CD4-positive, CD25-positive, alpha-beta regulatory T cell (primary cell): ENCODE measurements at places on chromosomes 16 and 17. TPM values are rescaled to one million over a fixed set of nuclear protein-coding genes. Genes with fewer than 3 reads are reported as not detected.

GRCh38 chr17:1627182-1627981, 1.3 kb downstream of the SLC43A2 start:
- no peak for DNase-seq

DNA sequence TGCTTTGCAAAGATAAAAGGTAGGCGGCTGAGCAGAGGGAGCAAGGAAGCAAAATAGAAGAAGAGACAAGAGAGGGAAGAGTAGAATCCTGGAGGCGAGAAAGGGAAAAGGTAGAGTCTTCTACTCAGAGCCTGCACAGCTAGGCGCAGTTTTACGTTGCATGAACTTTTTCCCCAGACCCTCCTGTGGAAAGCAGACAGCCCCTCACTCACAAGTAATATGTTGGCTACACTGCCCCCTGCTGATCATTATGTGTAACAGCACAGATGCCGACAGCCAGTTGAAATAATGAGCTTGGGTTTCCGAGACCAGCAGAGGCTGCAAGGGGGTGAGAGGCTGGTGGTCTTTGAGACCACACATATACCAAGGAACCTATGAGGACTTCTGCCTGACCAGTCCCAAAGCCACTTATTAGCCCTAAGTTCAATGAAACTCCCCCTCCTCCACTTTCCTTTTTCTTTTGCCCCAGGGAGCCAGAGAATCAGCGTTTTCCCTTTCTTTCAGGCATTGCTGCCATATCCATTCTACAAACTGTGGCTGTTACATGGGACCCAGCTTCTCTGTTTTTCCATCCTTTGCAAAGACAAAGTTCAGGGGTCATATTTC, 22.5 kb upstream of the CMTR2 start:
- DNase-seq: peak; percentile 30

GRCh38 chr17:76000755-76001521, at the start of gene CDK3:
Gene CDK3 (plus strand): TSS chr17:76000855. CDS start chr17:76001426, 571 bp downstream.
- no peak for DNase-seq

DNA sequence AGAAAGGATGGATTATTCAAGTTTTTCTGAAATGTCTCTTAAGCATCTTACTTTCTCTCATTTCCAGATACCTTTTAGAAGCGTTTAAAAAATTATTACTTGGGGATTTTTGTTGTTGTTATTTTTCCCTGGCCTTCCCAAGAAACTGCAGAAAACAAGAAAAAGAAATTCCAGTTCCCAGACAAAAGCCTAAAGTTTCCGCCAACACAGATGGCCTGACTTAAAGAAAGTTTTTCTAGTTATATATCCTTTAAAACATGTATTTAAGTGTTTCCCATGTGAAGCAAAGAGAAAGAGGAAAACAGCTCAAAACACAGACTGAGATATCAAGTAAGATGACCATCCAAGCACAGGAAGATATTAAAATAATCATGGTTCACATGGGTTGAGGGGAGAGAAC, 401.7 kb upstream of the MAF start:
- no peak for DNase-seq

- no peak for DNase-seq
Measured at GRCh38 chr17:18964550-18964949, 12.6 kb downstream of the SLC5A10 start.

DNA sequence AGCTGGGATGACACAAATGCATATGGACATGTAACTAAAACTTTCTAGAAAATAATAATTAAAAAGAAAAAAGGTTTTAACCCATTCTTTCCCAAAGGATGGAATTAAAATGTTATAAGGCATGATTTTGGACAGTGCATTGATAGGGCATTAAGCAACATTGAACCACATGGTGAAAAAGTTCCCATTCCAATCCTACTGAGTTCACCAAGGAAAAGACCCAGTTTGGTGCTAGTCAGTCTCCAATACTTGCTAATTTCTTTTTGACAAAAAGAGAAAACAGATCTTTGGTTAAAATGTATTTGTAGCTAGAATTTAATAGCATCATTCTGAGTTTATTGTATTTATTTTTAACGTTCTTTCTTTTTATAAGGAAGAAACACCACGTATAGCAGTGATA, 28.1 kb downstream of the EMP2 start:
- no peak for DNase-seq

DNA sequence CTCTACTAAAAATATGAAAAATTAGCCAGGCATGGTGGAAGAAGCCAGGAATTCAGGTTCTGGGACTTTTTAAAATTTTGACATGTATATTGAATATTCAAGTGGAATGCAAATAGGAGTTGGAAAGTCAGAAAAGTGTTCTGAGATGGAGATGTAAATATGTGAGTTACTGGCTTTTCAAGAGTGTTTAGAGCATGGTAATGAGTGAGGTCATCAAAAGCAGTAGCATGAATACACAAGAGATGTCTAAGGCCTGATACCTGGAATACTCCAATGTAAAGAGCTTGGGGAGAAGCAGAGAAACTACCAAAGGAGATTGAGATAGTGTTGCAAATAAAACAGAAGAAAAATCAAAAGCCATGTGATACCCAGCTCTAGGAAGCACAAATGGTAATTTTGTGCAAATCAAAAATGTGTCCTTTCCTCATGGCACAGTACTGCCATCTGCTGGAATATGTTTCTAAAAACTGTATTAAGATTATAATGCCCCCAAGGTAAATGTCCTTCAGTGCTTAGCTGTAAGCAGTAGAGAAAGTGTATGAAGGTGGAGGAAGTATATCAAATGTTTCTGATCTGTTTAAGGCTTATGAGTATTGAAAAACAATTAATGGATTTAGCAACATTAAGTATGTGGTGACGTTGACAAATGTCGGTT, 908.4 kb downstream of the KCNJ18 start:
- DNase-seq: no peak

- DNase-seq: no peak
Measured at GRCh38 chr17:80789356-80789902, 202.2 kb upstream of the CHMP6 start.

GRCh38 chr16:4682084-4682591, 11.2 kb upstream of the NUDT16L1 start:
- DNase-seq: no peak

DNA sequence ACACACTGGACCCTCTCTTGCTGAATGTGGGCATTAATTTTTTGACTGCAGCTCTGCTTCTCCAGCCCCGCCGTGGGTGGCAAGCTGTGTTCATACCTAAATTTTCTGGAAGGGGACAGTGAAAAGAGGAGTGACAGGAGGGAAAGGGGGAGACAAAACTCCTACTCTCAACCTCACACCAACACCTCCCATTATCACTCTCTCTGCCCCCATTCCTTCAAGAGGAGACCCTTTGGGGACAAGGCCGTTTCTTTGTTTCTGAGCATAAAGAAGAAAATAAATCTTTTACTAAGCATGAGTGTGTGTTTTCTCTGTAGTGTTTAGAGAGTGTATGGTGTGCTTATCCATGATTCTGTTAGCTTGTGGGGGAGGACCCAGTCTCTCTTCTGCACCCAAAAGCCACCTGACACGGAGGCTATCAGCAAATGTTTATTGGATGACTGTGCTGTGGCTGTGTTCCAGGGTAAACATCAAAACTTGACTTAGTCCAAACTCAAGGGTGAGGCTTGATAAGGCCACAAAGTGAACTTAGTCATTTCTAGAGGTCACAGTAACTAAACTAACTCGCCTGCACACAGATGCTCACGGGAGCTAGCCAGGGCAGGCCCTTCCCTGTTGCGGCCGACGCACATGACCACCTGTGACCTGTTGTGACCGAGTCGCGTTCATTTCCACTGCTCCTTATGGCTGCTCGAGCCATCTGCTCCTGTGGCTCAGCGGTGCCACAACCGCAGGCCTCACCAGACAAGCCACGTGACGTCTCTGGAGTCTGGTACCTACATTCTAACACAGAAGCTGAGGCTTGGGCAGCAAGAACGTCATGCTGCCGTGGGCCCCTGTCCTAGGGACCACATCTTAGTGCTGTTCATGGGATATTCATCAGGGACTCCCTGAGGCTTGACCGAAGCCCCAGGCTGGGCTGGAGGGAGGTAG, 9.8 kb upstream of the MED11 start:
- DNase-seq: peak; percentile 26

GRCh38 chr16:1180549-1181403, 27.9 kb downstream of the CACNA1H start:
- no peak for DNase-seq

DNA sequence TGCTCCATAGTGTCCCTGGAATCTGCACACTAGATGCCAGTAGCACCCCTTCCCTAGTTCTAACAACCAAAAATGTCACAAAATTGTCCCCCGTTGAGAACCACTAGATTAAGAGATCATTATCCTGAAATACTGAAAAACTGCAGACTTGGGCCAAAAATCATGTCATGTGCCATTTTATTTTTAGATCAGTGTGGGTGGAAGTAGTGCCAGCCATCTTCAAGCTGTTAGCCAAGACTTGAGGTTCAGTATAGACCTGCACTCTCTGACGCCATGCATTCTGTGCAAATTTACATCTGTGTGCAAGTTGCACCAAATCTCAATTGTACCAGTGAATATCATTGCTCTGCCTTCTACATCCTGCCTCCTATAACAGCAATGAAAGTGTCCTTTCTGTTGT, 31.5 kb upstream of the NOL11 start:
- no peak for DNase-seq

DNA sequence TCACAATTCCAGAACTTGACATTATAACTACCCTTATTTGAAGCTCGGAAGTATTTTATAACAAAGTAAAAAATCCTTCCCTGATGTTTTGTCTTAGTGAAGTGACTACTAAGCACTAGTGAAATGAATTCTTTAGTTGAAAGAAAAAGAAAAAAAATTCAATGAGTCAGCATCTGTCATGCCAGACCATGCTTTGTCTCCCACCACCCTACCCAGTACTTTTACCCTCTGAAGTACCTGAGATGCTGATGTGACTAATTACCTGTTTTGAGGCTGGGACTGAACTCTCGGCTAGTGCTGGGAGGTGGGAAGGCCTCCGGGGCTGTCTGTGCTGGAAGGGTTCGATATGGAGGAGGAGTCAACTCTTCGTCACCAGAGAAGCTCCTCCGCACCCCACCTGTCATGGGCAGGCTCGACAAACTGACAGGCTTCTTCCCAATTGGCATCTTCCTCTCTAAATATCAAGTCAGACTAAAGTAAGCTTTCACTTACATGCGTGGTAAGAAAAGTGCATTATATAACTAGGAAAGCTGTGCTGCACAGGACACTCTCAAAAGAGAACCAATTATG, 19.6 kb downstream of the NME2 start:
- DNase-seq: no peak

DNA sequence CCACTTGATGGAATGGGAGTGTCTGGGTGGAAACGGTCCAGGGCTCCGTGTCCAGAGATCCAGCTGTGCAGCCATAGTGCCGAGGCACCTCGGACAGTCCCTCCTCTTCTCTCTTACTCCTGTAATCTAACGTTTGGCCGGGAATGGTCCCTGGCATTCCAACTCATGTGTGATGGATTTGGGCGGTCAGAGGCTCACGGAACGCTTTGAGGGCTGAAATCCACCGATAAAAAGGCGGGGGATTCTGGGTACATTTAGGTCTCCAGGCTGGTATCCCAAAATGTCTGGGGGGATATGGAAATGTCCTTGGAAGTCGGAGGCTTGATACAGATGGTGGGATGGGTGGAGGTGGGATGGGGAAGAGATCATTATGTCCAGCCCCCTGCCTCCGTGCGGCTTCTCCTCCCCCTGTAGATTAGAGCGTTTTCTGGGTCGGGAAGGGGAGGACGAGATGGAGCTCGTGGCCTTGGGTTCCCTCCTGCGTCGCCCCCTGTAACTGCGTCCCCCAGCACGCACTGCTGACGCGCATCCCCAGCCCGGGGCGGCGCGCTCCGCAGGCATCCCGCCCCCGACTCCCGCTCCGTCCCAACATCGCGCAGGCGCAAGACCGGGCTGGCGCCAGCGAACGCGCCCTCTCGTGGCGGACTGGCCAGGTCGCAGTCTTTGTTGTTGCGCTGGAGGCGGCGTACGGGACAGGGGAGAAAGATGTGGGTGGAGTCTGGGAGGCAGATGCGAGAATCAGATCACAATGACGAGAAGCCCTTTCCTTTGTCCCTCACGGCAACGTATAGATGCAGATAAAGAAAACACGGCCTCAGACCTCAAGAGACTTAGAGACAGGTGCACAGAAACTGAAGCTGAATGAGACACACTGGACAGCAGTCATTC, 4.5 kb upstream of the SGCA start:
- peak; percentile 94 for DNase-seq

GRCh38 chr16:68250951-68251350, 5.8 kb downstream of the PLA2G15 start:
- DNase-seq: no peak

DNA sequence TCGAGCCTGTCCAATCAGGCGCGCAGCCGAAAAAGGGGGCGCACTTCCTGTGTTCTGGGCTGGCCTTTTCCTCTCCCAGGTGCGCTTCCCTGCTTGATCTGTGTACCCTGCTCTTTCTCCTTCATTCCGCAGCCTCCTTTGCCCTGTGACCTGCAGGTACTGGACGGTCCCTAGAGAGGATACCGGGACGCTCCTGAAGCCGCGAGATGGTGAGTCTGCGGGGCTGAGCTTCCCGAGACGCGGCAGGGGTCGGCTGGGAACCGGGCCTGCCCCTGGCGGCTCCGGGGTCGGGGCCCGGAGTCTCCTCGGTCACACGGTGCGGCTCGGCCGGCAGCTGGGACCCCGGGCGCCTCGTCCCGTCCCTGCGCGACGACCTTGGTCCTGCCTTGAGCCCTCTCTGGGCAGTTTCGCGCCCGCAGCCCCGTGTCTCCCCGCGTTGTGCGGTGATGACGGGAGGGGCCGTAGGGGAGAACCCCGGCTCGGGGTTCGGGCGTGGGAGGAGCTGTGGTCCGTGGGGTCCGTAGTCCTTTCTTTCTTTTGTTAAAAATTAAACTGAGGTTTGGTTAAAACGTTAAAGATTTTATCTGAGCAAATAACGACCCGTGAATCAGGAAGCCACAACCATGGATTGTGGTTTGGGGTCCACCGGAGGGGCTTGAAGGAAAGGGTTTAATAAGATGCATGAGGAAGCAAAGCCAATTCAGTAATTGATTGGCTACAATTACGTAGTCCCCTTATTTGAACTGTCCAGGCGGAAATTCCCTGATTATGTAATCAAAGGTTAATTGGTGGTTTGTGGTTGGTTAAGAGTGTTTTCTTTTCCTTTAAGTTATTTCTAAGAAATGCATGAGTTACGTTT, 172.8 kb upstream of the ZNF267 start:
- DNase-seq: peak; percentile 80

- peak; percentile 82 for DNase-seq
Measured at GRCh38 chr17:16027708-16028584, 28.3 kb downstream of the TTC19 start.

GRCh38 chr17:19867329-19868078, at the start of gene ULK2:
Gene ULK2 (minus strand): TSS chr17:19867936. CDS start chr17:19867417, 519 bp downstream.
- peak; percentile 7 for DNase-seq

- no peak for DNase-seq
Measured at GRCh38 chr17:78739331-78739931, 42.6 kb downstream of the CYTH1 start.

The FOXN1 gene
- not detected for polyA plus RNA-seq

The VMO1 gene
- polyA plus RNA-seq: not detected

The MYH2 gene
- not detected for polyA plus RNA-seq

The DBF4B gene
- polyA plus RNA-seq: 0.54 TPM

The TERB1 gene
- not detected for polyA plus RNA-seq

The NPTX1 gene
- polyA plus RNA-seq: not detected

The BCL6B gene
- polyA plus RNA-seq: not detected

The CDRT15L2 gene
- polyA plus RNA-seq: not detected

The CCL16 gene
- polyA plus RNA-seq: not detected

The HP gene
- not detected for polyA plus RNA-seq

The VASN gene
- not detected for polyA plus RNA-seq

The HOXB4 gene
- 0.16 TPM for polyA plus RNA-seq

The FBXW10B gene
- polyA plus RNA-seq: not detected

The VPS4A gene
- polyA plus RNA-seq: 33.7 TPM
